Nucleus accumbens (tissue), 56 donors: ENCODE measurements at places on chromosomes 5 and 9.

DNA sequence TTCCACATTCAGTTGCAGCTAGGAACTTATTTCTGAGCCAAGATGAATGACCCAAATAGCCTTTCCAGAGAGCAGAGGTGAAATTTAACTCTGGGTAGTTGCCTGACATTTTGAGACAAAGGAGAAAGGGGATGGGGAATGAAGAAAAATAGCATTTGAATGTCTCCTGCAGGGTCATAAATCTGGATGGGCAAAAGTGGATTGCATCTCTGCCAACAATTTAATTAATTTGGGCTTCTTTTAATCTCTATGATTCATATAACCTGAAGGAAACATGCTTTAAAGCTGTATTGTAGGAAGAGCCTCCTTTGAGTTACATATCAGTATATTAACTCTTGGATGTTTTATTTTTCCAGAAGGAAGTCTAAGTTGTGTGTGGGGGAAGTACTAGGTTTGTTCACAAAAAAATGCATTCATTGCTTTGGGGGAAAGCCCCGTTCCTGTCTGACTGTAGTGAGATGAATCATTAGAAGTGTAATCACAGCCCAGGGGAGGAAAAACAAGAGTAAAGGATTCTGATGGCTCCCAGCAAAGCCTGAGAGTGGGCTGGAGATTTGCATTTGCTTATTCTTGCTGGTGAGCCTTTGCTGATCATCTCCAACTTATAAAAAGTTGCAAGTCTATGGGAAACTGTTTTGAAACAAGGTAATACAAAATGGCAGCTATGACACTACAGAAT lies 133.0 kb upstream of the IQGAP2 start:
- no peak for DNase-seq

- peak; percentile 14 for DNase-seq
Observed at GRCh38 chr5:14153932-14154731, 11.0 kb downstream of the TRIO start.

GRCh38 chr9:111897601-111898137 lies 1.1 kb downstream of the UGCG start:
- DNase-seq = no peak

GRCh38 chr5:73189871-73190376 lies 16.9 kb downstream of the TMEM174 start:
- DNase-seq = no peak

DNA sequence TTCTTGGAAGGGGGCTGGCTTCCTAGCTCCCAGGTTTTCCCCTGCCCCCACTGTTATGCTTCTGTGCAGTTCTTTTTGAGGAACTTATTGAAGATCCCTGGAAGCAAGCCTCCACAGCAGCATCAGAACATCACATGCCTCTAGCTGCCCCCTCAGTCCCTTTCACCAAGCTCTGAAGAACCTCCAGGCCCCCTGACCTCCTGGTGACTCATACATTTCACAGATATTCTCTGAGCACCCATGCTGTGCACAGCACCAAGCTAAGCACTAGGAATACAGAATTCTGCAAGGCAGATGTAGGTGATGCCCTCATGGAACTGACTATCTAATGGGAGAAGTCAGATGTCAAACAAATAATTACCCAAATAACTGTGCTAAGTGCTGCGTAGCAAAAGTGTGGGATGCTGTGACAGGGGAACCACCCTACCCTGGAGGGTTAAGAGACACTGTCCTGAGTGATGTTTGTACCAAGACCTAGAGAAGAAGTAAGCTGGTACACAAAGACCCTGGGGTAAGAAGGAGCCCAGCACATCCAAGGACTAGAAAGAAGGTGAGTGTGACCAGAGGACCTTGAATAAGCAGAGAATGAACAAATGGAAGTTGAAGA lies 213.7 kb upstream of the NR4A3 start:
- no peak for DNase-seq
